ENCODE measurements at places on chromosomes 11 and 22. TPM values are rescaled to one million over a fixed set of nuclear protein-coding genes. Genes with fewer than 3 reads are reported as not detected.

The FGF4 gene
- total RNA-seq = 3.3 TPM

The ACRV1 gene
- total RNA-seq = not detected

The POLR2L gene
- 152 TPM for total RNA-seq

The DCHS1 gene
- 12.6 TPM for total RNA-seq

The TTC28 gene
- total RNA-seq = 13.0 TPM

The MAJIN gene
- not detected for total RNA-seq

Data from WTC11 (cell line).